ENCODE measurements at places on chromosomes 7 and 10.

DNA sequence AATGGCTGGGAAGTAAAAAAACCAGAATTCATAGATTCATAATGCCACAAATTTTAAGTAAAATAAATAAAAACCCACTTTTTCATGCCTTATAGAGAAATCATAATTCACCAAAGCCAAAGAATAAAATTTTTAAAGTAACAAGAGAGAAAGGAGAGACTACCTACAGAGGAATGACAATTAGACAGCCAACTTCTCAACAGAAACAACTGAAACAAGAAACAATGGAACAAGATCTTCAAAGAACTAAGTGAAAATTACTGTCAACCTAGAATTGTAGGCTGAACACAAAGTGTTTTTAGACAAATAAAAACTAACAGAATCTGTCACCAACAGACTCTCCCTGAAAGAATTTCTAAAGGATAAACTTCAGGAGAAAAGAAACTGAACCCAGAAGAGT lies 15.6 kb upstream of the KCNMA1 start:
- DNase-seq: no peak

GRCh38 chr7:129553899-129554461 lies 51.6 kb downstream of the SMKR1 start:
- DNase-seq: peak; percentile 57

GRCh38 chr10:43204042-43204942 lies 62.6 kb downstream of the RASGEF1A start:
- DNase-seq: peak; percentile 21

- no peak for DNase-seq
Observed at GRCh38 chr7:33802600-33802999, 102.7 kb upstream of the BMPER start.

DNA sequence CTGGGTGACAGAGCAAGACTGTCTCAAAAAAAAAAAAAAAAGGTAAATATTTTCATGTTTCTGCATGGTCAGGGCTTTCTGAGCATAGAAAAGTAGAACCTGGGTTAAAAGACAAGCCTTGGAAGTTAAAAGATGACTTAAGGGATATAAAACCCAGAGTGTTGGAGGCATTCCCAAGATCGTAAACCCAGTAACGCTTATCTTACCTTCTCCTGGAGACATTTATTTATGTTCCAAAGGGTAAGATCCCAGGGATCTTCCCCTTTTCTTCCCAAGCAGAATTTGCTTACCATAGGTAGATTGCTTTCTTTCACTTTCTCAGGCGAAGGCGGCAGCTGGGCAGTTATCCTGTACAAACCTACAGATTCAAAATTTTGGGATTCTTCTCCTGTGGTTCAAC lies 22.2 kb downstream of the SUGCT start:
- no peak for DNase-seq

DNA sequence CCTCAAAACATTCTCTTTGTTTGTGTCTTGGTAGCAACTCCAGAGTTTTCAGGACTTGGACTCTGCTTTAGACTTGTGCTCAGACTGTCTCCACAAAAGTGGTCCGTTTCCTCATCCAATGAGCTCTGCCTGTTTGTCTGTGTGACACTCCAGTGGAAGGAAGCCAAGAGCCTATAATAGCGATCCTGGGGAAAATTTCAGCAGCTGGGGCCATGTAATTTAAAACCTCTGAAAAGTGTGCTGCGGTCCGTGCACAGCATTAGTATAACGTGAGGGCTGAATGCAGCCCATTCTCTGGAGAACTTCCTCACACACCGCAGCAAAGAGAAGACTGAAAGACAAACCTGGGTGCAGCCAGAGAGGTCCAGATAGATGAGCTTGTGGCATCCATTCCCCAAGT lies at the start of gene LRRC17:
Gene LRRC17 (plus strand): TSS at position 259 of the 400 bp plus-strand sequence. CDS start 20,914 bp downstream, outside the sequence.
- DNase-seq: no peak

DNA sequence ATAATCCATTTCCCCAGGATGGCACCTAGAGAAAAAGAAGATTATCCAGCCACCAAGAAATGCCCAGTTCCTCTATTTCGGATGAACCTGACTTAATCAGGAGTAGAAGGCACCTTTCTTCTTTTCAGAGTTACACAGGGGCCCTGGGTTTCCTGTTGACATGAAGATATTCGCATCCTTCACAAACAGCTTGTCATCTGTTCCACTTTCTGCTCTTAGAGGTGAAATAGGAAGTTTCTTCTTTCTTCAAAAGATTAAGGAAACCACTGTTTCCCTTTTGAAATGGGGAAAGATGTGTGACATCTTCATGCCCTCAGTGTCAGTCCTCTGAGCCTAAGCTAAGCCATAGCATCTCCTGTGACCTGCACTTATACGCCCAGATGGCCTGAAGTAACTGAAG lies 39.1 kb upstream of the RAB18 start:
- peak; percentile 28 for DNase-seq

GRCh38 chr10:88565072-88565471 lies 18.0 kb downstream of the RNLS start:
- no peak for DNase-seq

DNA sequence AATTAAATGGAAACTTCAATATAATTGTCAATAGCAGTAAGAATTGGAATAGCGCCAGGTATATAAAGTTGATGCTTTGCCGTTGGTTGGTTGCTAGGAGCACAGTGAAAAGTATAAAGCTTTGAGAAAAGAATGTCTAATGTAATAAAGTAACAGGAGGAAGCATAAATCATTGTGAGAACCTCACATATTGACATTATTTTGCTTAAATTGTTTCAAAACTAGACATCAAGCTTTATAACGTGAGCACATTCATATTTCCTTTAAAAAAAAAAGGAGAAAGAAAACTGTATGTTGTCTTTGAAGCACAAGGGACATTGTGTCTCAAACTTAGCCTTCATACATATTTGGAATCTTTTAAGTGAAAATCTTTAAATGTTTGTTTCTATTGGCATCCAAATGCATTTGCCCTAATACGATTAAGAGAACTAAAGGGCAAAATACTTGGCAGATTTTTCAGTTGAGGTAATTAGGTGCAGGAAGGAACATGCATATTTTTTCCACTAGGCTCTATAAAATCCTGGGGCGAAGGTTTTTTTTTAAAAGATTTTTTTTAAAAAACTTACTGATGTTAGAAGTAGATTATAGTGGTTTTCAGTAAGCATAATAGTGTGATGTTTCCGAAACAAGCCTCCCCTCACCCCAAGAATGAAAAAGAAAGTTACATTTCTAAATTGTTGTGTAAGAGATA lies 92.4 kb downstream of the ARID5B start:
- DNase-seq: no peak

- no peak for DNase-seq
Observed at GRCh38 chr7:103865442-103865841, 124.0 kb downstream of the RELN start.

DNA sequence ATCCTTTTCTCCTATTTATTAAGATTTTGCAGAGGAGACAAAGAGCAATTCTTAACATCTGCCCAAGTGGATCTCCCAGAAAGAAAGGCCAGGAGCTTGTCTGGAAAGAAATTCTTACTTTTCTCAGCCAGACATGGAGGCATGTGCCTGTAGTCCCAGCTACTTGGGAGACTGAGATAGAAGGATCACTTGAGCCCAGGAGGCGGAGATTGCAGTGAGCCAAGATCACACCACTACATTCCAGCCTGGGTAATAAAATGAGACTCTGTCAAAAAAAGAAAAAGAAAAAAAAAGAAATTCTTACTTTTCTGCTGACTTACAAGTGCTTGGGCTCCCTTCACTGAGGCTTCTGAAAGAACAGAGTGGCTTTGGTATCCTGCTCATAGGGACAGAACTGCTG lies 2.4 kb upstream of the CYP3A43 start:
- no peak for DNase-seq

DNA sequence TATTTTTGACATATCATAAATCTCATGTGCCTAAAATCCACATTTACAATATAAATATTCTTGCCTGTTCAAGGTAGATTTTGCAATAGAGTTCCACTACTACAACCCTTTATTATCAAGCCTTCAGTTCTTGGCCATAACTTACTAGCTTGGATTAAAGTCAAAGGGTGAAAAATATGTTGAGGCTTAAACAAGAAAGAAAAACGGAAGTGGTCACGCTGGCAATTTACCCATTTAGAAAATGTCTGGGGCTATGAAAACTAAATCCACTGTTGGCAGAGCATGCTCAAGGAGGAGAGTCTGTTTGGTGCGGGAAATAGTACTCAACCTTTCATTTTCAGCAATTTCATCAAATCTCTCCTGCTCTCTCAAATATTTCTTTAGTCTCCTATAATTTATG lies 209.8 kb upstream of the RHOBTB1 start:
- no peak for DNase-seq

DNA sequence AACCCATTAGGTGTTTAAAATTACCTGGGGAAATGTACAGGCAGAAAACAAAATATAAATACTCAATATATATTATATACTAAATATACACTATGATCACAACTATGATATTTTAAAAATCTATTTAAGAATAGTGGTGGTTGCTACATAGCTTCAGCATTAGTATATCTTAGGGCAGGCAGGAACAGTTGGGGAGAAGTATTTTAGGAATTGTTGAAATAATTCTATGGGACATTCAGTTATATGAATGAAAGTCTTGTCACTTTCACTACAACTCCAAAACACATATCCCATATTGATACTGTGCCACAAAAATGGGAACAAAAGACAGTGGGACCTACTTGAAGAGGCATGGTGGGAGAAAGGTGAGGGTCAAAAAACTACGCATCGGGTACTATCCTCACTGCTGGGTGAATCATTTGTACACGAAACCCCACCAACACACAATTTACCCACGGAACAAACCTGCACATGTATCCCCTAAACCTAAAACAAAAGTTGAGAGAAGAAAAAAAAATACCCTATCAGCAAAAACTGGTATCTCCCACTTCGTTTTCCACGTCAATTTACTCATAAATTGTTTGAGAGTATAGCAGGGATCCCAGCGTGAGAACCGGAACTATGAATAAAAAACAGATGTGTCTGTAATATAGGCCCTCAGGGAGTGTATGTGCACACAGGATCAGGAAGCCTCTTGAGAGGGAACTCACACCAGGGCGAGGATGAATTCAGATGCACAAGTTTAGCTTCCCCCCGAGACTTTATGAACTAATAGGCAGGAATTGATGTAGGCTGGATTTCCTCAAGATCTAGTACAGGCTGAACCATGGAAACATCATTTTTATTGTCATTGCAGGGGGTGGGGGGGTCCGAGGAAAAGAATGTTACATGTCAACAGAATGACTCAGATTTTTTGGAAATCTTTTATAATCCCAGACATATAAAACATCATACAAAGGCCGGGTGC lies 16.2 kb downstream of the SLC16A12 start:
- no peak for DNase-seq

- DNase-seq: no peak
Observed at GRCh38 chr10:89869180-89869579, 167.8 kb downstream of the KIF20B start.

DNA sequence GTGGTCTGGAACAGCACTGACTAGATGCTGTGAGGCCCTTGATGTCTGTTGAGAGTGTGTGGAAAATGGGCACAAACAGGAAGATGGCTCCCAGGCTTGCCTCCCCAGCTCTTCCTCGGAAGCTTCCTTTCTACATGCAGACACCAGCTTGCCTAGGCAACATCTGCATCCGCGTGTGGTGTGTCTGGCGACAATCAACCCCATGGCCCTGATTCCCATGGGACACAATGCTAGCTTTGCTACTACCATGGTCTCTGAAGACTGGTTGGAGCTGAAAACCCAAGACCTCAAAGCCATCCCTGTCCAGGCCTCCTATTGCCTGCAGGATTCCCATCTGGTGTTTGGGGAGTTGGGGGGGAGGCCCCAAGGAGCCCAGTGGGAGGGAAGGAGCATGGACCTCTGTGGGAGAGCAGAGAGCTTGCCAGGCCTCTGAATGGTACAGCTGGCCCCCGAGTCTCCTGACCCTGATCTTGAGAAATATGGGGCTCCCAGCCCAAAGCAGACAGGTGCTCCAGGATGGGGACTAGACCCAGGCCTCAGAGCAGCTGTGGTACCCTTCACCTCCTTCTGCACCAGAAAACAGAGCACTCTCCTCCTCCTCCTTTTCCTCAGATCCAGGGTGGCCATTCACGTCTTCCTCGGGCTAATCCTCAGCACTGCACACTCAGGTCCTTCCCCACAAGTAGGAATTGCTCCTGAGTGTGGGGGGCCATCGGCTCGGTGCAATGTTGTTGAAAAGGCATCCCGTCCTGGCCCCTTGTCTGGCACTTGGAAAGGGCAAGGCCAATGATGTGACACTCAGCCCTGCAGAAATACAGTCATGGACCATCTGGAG lies 57.6 kb downstream of the ARHGAP22 start:
- DNase-seq: no peak

- DNase-seq: no peak
Observed at GRCh38 chr10:71126432-71126831, 85.9 kb upstream of the UNC5B start.

- no peak for DNase-seq
Observed at GRCh38 chr10:43676901-43677300, 28.2 kb upstream of the ZNF32 start.

DNA sequence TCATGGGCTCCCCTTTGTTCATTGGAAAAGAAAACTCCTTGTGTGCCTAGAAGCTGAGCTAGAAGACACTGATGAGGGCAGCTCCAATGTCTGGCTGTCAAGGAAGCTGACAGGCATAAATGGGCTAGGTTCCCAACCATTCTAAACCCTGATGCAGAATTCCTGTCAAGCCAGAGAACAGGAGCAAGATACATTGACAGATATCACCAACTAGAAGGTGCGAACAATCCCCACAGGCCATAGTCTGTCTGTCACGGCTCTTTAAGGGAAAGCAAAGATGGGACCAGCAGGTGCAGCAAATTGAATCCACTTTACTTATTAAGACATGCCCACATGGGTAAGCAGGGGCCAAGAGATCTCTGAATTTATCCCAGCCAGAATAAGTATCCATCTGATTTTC lies 617.9 kb upstream of the POT1 start:
- DNase-seq: no peak

DNA sequence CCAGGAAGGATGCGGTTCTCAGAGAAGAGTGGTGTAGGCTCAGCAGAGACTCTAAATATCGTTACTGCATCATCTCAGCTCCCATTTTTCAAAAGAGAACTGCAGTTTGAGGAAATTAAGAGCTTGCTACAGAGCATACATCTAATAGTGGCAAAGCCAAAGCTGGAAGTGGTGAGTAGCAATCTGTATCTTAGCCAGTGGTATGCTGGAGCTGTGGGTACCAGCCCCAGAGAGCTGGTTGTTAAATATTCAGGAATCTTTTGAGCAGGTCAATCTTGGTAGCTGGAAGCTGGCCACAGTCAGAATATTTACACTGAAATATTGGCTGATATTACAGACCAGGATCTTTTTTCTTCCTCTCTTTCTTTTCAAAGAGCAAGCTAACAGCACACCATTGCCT lies 88.4 kb upstream of the STEAP1B start:
- no peak for DNase-seq

GRCh38 chr7:143233816-143234532 lies 12.1 kb downstream of the TAS2R40 start:
- DNase-seq: no peak

Measured in activated naive CD4-positive, alpha-beta T cell treated with anti-CD3 and anti-CD28 coated beads, Interleukin-2, amount 10 ng/mL, durations not matched to agents 7 days and 5 days (primary cell).